ENCODE measurements at places on chromosomes 6 and 20.

- DNase-seq: no peak
Observed at GRCh38 chr6:146878952-146879340, 280.2 kb downstream of the ADGB start.

- DNase-seq: peak; percentile 45
Observed at GRCh38 chr6:154319231-154319858, 37.3 kb downstream of the IPCEF1 start.

DNA sequence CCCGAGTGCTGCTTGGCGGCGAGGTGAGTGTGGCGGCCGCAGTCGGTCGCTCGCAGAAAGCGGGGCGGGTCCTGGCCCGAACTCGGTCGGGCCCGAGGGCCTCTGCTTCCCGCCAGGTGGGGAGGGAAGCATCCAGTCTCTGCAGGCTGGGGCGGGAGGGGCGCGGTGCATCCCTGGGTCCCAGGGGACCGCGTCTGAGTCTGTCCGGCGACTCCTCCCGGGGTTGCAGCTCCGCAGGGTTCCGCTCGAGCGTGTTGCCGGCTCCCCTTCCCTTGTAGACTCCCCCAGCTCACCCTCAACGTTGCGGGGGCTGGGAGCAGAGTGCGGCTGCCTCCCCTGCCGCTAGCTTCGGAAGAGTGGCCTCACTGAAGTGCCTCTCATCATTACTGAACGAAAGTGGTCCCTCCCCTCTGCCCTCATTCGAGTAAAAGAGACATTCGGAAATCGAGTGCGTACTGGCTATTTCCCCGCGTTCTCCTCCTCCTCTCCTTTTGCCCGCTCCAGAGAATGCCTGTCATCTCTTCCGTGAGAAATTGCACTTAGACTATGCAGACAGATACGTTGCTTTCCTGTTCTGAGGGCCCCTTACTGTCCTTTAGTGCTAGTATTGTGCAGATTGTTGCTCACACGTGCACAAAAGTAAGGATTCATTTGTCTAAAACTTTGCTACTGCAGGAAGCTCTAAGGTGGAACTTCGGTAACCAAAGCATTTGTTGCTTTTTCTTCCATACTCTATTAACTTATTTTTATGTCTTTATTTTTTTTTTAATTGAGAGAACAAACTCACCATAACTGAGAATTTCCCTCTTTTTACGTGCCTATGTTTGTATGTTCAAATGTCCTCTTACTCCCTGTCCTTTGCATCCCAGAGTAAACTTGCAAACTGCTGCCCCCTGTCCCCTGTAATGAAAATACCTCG is 751 bp downstream of the MAP3K4 start:
- peak; percentile 86 for DNase-seq

- DNase-seq: no peak
Observed at GRCh38 chr20:31722257-31723068, at the start of gene BCL2L1. Gene BCL2L1, minus strand, starts transcription at chr20:31722868. Its CDS starts 650 bp downstream, at chr20:31722218.
